ENCODE measurements at places on chromosomes 3 and 15. TPM values are rescaled to one million over a fixed set of nuclear protein-coding genes. Genes with fewer than 3 reads are reported as not detected.

DNA sequence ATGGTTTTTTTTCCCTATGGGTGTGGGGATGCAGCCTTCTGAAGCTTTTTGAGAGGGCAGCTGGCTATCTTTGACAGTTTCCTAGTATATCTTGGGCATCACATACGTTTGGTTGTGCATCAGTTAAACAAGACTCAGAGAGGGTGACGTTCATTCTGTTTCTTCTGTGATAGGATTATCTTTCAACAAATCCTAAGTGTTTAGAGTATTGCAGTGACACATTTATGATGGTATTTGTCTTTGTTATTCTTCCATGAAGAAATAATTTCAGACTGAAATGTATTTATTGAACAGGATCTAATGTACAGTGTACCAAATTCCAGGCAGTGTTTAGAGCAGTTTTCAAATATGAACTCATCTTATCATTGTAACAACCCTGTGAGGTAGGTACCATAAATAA, 114.4 kb downstream of the PLCL2 start:
- H3K4me1 ChIP-seq, result peaks cover 6% of the 10 kb centered on the region
- peaks cover 4% of the 10 kb centered on the region for H3K27me3 ChIP-seq
- H3K27ac ChIP-seq, result no peak overlapping the region
- H3K4me3 ChIP-seq, result no peak overlapping the region
- DNase-seq, result no peak

IL17RD gene
- 5.1 TPM for total RNA-seq

DNA sequence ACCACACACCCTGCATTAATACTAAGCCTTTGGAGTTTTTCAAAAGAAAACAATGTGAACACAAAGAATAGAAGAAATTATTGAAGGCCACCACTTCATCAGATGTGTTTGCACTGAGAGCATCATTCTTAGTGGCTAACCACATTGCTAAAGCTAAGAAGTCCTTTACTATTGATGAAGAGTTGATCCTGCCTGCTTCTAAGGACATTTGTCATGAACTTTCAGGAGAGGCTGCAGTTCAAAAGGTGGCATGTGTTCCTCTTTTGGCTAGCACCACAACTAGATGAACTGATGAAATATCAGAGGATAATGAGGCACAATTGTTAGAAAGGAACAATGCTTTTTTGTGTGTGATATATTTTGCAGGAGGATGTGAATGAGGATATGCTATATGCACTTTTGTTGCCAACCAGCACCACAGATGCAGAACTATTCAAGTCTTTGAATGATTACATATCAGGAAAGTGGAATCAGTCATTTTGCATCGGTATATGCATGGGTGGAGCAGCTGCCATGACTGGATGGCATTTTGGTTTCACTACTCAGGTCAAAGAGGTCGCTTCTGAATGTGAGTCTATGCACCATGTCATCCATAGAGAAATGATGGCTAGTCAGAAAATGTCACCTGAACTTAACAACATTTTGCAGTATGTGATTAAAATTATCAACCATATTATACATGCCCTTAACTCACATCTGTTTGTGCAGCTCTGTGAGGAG, 2.5 kb upstream of the EID1 start:
- no peak for DNase-seq
- H3K4me3 ChIP-seq, result no peak overlapping the region
- H3K27ac ChIP-seq, result peak overlapping the region; percentile 58
- H3K4me1 ChIP-seq, result peaks cover 57% of the 10 kb centered on the region
- H3K36me3 ChIP-seq, result peaks cover 12% of the 10 kb centered on the region

GRCh38 chr15:96593735-96594134, 263.2 kb downstream of the NR2F2 start:
- no peak overlapping the region for H3K27ac ChIP-seq
- H3K4me3 ChIP-seq, result no peak overlapping the region
- H3K27me3 ChIP-seq, result peaks cover 10% of the 10 kb centered on the region
- DNase-seq, result no peak
- no peaks in the 10 kb centered on the region for H3K36me3 ChIP-seq

DNA sequence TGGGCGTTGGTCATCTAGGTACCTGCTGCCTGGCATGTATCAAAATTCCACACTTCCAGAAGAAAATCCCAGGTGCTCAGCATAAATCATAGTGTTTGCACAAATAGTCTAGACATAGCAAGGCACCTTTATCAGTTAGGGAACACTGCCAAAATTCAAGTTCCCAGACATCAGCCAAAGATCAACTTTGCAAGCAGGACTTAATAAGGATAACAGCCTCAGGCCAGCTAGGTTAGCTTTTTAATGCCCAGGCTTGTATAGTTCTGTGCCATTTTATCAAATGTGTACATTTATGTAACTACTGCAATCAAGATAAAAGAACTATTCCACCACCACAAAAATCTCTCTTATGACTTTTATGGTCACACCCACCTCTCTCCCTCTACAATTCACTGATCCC, 30.7 kb downstream of the DZIP3 start:
- no peaks in the 10 kb centered on the region for H3K4me1 ChIP-seq
- no peak overlapping the region for H3K4me3 ChIP-seq
- H3K27ac ChIP-seq, result no peak overlapping the region
- no peak for DNase-seq
- peaks cover 7% of the 10 kb centered on the region for H3K36me3 ChIP-seq
